ENCODE measurements at places on chromosomes 13 and 19. TPM values are rescaled to one million over a fixed set of nuclear protein-coding genes. Genes with fewer than 3 reads are reported as not detected.

EDNRB gene
- not detected for total RNA-seq

DNA sequence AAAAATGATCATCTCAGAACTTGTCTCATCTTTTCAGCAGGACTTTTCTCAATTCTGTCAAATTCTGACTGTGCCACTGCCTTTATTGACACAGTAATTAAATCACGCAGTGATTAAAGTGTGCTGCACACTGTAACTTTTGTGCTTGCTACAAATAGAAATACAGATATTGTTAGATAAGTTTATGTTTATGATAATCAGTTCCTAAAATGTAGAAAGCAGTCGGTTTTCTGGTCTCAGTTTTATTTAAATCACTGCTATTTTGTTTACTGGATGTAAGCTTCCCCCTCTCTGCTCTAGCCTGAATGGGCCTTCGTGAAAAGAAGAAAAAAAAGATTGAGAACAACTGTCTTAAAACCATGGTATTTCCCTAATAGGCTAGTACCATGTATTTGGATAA lies 258.8 kb upstream of the STARD13 start:
- DNase-seq = no peak

DNA sequence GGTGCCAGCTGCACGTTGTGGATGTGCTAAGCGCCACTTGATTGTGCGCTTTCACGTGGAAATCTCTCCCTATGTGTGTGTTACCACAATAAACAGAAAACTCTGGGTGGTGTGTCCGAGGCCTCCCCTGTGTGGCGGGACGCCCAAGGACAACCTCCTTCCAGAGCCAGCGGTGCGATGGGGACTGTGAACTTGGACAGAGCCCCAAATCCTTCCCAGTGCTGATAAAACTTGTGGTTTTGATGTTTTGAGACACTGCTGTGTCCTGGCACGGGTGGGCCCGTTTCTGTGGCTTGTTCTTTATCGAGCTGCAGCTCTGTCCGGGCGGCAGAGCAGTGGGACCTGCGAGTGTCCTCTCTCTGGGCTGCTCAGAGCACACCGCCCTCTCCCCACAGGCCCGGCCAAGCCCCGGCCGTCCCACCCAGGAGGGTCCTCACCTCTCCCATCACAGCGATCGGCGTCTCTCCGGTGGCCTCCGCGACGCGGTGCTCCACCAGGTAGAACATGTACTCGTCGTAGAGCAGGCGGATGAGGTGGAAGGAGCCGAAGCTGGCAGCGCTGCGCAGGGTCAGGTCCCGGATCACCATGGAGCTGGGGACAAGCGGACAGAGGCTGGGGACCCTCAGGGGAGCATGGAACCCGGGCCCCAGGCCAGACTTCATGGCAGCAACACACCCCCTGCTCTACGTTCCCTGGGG lies 18.8 kb upstream of the RANBP3 start:
- no peak for DNase-seq

NEK5 gene
- total RNA-seq = not detected

- no peak for DNase-seq
These were observed 14.1 kb downstream of the UBAC2 start for GRCh38 chr13:99214731-99215130.

Measured in natural killer cell treated with Interleukin-12 subunit alpha and Interleukin-12 subunit beta and Interleukin-15 and Interleukin-18, amount 100 ng/mL, for 72 hours (primary cell).